ENCODE measurements at places on chromosomes 6 and 20.

DNA sequence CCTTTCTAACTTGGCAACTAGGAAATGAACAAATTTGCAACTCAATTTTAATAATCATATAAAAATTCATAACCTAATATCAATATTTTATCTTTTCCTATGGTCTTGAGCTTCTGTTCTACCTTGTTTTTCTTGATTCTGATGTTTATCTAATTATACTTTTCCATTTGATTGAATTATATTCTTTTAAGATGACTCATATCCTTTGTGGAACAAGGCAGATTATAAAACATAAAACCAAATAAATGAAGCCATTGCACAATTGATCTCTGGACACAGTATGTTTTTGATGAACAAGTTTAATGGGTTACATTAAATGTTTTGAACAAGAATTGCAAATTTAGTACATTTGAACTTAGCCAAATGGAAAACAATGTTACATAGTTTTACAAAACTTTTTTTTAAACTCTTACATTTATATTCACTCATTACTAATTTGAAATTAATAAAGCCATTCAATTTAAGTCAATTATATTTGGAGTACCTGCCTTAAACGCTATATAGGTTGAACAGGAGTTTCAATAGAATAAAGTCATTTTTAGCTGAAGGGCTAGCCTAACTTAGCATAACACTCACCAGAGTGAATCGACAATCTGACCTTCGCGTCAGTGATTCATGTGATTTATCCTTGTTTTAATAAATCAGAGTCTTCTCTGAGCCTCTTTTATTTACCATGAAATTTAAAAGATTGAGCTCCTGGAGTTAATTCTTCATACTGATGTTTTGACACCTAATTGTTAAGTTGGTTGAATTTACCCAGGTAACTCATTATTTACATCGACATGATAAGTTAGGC, 3.8 kb downstream of the NCOA7 start:
- DNase-seq: no peak

DNA sequence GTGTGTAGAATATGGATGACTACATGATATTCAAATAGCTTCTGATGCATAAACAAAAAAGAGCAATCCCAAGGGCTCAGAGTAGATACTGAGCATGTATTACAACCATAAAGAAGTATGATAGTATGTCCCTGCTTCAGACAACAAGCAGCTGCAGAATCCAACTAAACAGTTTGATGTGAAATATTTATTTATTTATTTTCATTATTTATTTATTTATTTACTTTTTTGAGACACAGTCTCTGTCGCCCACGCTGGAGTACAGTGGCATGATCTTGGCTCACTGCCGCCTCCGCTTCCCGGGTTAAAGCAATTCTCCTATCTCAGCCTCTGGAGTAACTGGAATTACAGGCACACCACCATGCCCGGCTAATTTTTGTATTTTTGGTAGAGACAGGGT, 384.3 kb downstream of the KHDRBS2 start:
- no peak for DNase-seq

GRCh38 chr6:35341557-35341956, 801 bp upstream of the PPARD start:
- no peak for DNase-seq

- no peak for DNase-seq
Observed at GRCh38 chr6:151109869-151110575, 129.7 kb upstream of the AKAP12 start.

DNA sequence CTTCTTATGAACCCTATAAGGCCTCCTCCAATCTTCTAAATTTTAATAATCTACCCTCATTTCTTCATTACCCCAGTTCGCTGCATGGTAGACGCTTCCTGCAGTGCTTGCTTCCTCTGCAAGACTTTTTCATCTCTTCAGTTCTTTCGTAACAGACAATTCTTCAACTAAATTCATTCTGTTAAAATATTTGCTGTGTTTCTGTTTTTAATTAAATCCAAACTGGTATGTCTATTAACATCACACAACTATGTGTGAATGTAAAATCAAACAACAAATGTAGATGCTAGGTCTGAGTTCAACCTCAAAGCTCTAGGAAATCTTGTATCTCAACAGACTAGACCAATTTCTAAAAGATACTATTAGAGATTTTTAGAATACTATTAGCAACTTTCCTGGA, 199.3 kb downstream of the RNGTT start:
- no peak for DNase-seq

DNA sequence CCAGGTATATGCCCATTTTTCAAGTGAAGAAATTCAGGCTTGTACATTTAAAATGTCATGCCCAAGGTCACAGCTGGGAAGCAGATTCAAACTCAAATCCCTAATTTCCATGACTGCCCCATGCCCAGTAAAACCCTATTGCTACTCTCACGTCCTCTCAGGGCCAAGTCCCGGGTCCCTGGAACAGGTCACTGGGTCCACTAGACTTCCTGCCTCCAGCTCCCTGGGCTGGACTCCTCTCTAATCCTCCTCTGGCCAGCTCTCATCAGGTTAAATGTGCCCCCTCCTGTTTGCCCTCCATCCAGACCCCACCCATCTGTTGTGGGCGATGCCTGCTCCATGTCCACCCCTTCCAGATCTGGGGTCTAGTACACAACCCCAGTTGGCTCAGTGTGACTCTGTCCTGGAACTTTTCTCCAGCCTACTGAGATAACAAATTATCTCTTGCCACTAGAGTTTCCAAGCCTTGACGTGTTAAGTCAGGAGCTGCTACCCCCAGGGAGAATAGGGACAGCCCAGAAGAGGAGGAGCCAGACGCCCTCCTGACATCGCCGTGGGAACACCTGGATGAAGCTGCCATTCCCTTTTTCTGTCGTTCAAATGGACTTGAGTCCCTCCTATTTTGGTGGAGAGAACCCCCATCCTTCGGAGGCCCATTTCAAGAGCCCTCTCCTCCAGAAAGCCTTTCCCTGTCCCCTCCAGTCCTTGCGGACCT, 3.7 kb upstream of the SPDEF start:
- DNase-seq: no peak

Measured in suppressor macrophage treated with lipopolysaccharide for 4 hours (primary cell).